ENCODE measurements at places on chromosomes 1 and 21. TPM values are rescaled to one million over a fixed set of nuclear protein-coding genes. Genes with fewer than 3 reads are reported as not detected.
A peak's percentile ranks its signal among the peaks of the same experiment; 100 is the strongest.

RHBDL2 gene
- not detected for total RNA-seq

ADAMTSL4 gene
- total RNA-seq: 4.5 TPM

GRCh38 chr1:156618853-156619581, at the start of gene HAPLN2:
TSS of gene HAPLN2 (plus strand) at chr1:156619415. CDS start at chr1:156623491, 4,076 bp downstream.
- H3K4me1 ChIP-seq: no peaks in the 10 kb centered on the region
- no peak within 1 kb of the TSS for H3K4me3 ChIP-seq
- DNase-seq: peak; percentile 10
- H3K27ac ChIP-seq: no peak within 1 kb of the TSS
- no peaks in the 10 kb centered on the region for H3K36me3 ChIP-seq

- DNase-seq: peak; percentile 66
- no peak overlapping the region for H3K4me3 ChIP-seq
- no peaks in the 10 kb centered on the region for H3K36me3 ChIP-seq
- no peaks in the 10 kb centered on the region for H3K27me3 ChIP-seq
- H3K4me1 ChIP-seq: peaks cover 9% of the 10 kb centered on the region
These were observed 5.5 kb upstream of the SNAPIN start for GRCh38 chr1:153652805-153653500.

GRCh38 chr1:28273216-28273860, 14.0 kb downstream of the SESN2 start:
- no peak overlapping the region for H3K27ac ChIP-seq
- no peak overlapping the region for H3K4me3 ChIP-seq
- no peaks in the 10 kb centered on the region for H3K27me3 ChIP-seq

- H3K4me3 ChIP-seq: no peak overlapping the region
- H3K27ac ChIP-seq: no peak overlapping the region
- no peaks in the 10 kb centered on the region for H3K36me3 ChIP-seq
- peaks cover 3% of the 10 kb centered on the region for H3K4me1 ChIP-seq
These were observed 60.3 kb upstream of the GREM2 start for GRCh38 chr1:240672132-240672811.
